ENCODE measurements at places on chromosomes 4 and X.

GRCh38 chrX:56813318-56813837 lies 84.3 kb downstream of the NBDY start:
- peak; percentile 72 for DNase-seq

DNA sequence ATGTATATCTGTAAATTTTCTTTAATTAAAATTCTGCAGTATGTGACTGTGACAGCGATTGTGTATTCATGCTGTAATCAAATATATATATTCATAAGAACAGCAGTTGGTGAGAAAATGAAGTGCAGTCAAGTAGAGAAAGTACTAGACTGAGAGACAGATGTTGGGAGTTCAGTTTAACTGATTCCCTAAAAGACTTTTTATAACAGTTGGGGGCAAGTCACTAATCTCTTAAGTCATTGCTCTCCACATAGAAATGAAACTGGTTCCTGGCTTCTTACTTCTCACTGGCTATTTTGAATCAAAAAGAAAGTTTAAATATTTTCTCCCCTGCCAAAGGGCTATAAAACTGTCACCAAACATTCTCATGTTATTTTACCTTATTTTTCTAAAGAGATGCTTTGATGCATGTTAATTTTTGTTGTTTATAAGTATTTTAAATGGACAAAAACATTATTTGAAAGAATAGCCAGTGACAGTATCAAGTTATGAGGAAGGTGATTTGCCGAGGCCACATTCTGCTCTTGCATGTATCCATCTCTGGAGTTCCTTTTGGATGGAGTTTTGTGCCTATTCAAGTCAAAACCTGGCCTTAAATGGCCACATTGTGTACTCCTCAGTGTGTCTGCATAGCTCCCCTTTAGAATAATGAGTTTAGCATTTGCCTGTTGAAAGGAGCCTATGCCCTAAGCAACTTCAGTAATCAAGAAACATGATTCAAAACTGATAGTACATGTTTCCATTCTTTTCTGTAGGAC lies 30.8 kb downstream of the EXOC1 start:
- no peak for DNase-seq

- DNase-seq = no peak
Observed at GRCh38 chr4:120963449-120963848, 40.9 kb upstream of the PRDM5 start.

GRCh38 chrX:70264784-70265183 lies 3.4 kb upstream of the ARR3 start:
- DNase-seq = no peak

- DNase-seq = no peak
Observed at GRCh38 chr4:148192526-148192925, 249.7 kb downstream of the NR3C2 start.

GRCh38 chr4:83618431-83618830 lies 82.5 kb downstream of the GPAT3 start:
- no peak for DNase-seq

DNA sequence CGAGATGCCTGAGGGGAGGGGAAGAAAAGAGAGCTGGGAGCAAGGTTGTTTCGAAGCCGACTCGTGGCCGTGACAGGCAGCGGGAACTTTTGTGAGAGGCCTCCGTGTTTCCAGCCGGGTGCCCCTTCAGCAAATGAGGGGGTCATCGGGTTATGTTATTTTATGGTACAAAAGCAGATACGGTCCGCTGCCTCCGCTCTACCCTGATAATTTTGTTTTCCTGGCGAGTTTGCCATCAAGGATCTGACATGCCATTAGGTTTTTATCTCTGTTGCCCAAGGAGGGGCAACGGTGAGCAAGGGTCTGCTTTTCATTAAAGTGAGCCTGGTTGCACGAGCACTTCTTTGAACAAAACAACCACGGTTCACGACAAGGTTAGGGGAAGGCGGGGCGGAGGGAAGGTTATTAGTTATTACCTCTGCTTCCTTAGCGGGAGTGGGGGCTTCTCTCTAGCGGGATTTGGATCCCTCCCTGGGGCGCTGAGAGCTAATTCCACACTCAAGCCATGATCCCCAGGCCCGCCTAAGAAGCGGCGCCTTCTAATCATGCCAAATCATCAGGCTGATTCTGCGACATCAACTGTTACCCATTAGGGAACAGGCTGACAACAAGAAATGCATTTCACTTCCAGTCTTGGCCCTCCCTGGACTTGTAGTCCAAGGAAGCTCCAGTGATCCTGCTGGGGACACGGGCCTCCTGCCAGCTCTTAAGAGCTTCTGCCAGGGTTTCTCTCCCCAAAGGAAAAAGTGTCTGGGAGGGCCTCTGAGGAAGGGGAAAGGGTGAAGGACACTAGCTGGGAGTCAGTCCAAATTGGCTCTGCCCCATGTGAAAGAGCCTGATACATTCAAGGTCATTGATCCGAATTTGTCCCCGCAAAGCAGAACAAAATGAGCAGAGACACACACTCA lies 617.7 kb downstream of the MID1IP1 start:
- DNase-seq = no peak

DNA sequence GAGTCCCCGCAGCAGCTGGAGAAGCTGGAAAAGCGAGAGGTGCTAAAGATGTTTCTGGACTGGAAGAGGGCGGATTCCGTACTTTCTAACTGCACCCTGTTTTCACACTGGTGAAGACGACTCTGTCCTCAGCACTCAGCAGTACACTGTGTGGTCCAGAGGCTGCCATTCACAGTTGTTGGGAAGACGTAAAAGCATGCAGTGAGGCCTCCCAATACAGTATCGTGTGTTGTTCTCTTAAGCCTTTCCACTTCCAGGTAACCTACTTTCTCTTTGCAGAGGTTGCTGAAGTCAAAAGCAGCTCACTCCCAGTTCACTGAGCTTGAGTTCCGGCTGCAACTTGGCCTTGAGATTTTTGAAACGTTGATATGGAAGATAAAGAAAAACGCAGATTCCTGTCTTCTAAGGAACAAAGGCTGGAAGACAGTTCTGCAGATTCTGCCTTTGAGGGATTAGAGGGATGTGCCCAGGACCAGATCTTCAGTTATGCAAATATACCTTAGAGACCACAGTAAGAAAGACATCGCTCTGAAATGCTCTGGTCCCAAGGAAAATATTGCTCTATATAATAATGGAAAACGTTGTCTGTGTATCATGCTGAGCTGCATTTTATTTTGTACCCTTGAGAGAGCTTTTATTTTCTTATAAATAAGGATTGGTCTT lies 540.9 kb downstream of the TRIML1 start:
- DNase-seq = no peak

- DNase-seq = no peak
Observed at GRCh38 chr4:96775501-96775900, 935.6 kb downstream of the PDHA2 start.

- DNase-seq = no peak
Observed at GRCh38 chr4:17811078-17811603, 362 bp downstream of the NCAPG start.

DNA sequence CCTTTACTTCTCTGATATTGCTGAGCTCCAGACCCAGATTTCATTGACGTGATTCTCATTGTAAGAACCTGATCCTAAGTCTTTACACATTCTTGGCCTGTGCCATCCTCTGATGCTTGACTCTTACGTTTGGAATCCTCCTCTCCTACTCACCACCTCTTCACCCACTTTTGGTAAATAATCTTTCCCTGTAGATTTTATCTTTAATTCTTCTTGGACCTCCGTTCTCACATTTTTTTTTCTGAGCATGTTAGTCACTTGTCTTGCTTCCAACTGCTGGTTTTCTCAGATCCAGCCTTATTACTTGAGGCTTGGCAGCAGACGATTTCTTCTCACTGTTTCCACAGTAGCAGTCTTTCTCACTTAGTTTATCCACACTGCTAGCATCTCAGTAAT lies 12.4 kb upstream of the SH3RF1 start:
- DNase-seq = no peak

- no peak for DNase-seq
Observed at GRCh38 chr4:108261026-108261425, 92.3 kb upstream of the LEF1 start.

DNA sequence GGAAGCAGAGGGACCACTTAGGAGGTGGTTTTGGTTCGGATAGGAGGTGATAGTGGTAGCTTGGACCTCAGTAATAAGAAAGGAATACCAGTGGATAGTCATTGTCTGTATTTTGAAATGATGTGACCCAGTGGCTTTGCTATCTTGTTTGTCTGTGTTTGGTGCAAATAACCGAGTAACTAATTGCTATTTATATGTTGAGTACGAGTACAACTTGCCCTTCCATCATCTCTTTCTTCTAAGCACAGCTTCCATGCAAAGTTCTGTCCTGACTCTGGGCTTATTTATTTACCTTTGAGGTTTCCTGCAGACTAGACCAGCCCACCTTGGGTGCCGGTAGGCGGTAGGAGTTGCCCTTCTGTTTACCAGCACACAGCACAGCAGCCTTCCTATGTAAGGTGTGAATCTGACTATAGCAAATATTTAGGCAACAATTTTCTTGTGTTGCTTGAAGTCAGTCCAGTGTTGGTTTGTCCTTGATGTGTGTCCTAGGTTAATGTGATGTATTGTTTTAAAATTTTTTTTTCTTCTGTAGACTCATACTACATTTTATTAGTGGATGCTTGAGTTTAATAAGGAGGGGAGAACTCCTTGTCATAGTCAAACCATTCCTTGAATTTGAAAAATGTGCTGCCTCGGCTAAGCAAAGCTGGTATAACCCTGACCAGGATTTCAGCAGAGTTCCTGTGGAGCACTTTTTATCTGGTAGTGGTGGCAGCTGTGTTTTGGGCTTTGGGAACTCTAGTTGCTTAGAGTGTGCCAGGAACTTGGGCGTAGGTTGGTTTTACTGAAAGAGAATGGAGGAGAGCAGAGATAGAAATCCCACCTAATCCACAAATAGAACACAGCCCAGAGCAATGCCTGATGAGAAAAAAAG lies 21.9 kb downstream of the PTTG2 start:
- DNase-seq = no peak

- no peak for DNase-seq
Observed at GRCh38 chr4:8703401-8703696, 110.8 kb downstream of the CPZ start.

- DNase-seq = no peak
Observed at GRCh38 chrX:126820700-126821420, 1.3 kb downstream of the PRR32 start.

- no peak for DNase-seq
Observed at GRCh38 chr4:37936889-37937498, 23.2 kb upstream of the PTTG2 start.

DNA sequence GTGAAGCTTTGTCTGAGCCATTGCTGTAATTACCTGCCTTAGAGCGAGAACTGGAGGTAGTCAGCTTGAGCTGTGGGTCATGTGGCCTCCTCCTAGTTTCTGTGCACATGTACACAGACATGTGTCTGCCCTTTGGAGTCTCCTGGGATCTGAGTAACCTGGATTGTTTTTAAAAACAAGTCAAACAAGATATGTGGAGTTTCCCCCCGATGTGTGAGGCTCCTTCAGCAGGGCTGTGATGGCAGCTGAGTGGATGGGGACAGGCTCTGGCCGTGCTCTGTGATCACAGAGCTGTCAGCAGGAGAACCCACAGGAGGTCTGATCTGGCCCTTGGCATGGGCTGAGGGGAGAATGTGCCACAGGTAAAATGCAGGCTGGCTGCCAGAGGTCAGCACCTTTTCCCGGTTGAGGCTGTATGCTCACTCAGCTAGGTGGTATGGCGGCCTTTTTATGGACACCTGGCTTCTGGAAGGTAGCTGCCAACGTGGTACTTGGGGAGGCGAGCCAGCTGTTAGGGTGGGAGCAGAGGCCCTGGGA lies 38.4 kb downstream of the NOP14 start:
- DNase-seq = no peak

DNA sequence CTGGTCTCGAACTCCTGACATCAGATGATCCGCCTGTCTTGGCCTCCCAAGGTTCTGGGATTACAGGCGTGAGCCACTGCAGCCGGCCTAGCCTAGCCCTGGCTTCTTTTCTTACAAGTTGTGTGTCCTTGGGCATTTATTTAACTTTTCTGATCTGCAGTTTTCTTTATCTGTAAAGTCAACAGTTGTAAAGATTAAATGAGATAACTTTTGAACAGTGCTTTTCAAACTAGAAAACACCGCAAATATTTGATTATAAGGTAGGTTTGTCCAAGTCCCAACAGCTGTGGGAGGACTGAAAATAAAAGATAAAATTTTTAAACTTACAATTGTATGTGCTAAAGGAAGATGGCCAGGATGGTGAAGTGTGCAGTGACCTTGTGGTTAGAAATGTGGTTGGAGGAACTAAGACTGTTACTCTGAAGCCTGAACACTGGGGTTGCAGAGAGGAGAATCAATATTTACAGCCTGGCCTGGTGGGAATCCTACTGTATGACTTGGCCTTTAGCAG lies 44.8 kb downstream of the GSX2 start:
- no peak for DNase-seq

DNA sequence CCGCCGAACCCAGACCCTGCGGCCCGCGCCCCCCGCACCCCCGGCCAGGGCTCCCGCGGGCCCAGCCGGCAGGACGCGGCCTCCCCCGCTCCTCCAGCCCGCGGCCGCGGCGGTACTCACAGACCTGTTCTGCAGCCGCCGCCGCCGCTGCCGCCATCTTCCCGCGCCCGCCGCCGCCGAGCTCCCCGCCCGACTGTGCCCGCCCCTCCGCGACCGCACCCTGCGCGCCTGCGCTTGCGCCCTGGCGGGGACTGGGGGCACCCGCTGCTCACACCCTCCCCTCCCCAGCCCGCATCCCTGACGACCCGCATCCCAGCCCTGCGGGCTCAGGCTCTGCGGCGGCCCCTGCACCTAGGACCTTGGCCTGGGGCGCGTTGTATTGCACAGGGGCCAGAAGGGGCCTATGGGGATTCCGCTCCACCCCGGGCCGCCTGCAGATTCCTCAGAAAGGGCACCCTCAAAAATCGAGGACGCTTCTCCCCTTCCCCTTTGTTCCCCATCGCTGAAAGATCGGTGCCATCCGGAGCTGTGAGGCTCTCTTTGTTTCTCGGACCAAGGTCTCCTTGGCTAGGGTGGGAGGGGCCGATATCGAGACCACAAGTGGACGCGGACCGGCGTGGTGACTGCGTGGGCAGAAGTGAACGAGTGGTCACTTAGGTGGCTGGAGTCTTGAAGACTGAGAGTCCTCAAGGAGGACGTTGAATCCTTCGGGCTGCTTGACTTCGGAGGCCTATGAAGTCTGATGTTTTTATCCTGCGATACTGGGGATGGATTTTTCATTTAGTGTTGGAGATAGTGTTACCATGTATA lies at the start of gene SGCB:
Gene SGCB, minus strand, starts transcription at position 197 of the 810 bp plus-strand sequence. Its CDS starts 40 bp downstream, at position 157.
- DNase-seq = peak; percentile 50

DNA sequence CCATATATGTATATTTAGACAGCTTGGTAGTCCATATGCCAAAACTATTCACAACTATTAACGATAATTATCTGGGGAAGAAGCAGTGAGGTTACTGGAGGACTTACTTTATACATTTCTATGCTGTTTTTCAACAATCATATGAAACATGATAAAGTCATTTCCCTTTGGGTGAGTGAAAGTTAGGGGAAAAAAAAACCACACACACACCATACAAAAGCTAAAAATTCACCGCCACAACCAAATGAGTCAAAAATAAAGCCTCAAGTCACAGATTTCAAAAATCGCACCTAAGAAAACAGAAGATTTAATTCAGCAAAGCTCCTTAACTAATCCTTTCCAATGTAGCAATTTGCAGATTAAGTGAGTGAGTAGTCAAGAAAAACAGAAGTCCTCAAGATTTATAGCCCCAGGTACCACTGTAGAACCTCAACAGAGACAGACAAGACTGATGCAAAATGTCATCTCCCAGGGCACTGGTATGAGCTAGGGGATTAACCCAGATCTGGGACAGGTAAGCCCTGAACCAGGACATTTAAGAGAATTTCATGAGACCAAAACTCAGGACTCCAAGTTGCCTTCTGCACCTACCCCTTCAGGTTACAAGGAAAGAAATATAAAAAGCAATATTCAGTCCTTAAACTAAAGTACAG lies 35.1 kb downstream of the SYTL4 start:
- DNase-seq = no peak
